A549 treated with CpdA at 1 μM for 4 hours (cell line): ENCODE measurements at places on chromosomes 11 and 22. TPM values are rescaled to one million over a fixed set of nuclear protein-coding genes. Genes with fewer than 3 reads are reported as not detected.

PLCB3 gene
- total RNA-seq = 16.6 to 24.0 TPM (median 21.3 TPM) in 5 replicates

SLC22A12 gene
- not detected in 5 replicates for total RNA-seq

ALX4 gene
- 4.7 to 6.7 TPM (median 6.0 TPM) in 5 replicates for total RNA-seq

SAA4 gene
- total RNA-seq = not detected in 5 replicates

INS gene
- not detected in 5 replicates for total RNA-seq

CAVIN3 gene
- 24.9 to 33.9 TPM (median 27.9 TPM) in 5 replicates for total RNA-seq

LPXN gene
- 2.5 to 3.8 TPM (median 3.3 TPM) in 5 replicates for total RNA-seq

IL17REL gene
- total RNA-seq = not detected in 5 replicates

UPK3A gene
- not detected in 5 replicates for total RNA-seq

KIF18A gene
- 13.5 to 20.7 TPM (median 15.2 TPM) in 5 replicates for total RNA-seq

HIPK3 gene
- total RNA-seq = 14.1 to 18.6 TPM (median 15.6 TPM) in 5 replicates

IFT27 gene
- total RNA-seq = 13.9 to 25.6 TPM (median 24.1 TPM) in 5 replicates

SCGB1C1 gene
- total RNA-seq = not detected in 5 replicates

FUT4 gene
- total RNA-seq = 2.1 to 3.0 TPM (median 2.5 TPM) in 5 replicates

ART1 gene
- not detected in 5 replicates for total RNA-seq

VWA5A gene
- total RNA-seq = 0.22 to 0.37 TPM (median 0.30 TPM) in 5 replicates

PRAME gene
- 97.3 to 113 TPM (median 108 TPM) in 5 replicates for total RNA-seq

KCNJ11 gene
- 0.16 to 0.60 TPM (median 0.32 TPM) in 5 replicates for total RNA-seq

GSTT2B gene
- 0.28 to 0.48 TPM (median 0.40 TPM) in 4 of 5 replicates, not detected in the other for total RNA-seq

ESAM gene
- total RNA-seq = 7.5 to 12.4 TPM (median 10.6 TPM) in 5 replicates

LRRC4C gene
- total RNA-seq = not detected in 5 replicates

GDPD4 gene
- total RNA-seq = not detected in 5 replicates

OR5B21 gene
- total RNA-seq = not detected in 5 replicates

CTTN gene
- total RNA-seq = 209 to 237 TPM (median 220 TPM) in 5 replicates

GLYATL1 gene
- 0.19 to 0.28 TPM in 2 of 5 replicates, not detected in the others for total RNA-seq

GAB4 gene
- total RNA-seq = not detected in 5 replicates

JRKL gene
- total RNA-seq = 4.0 to 6.8 TPM (median 5.2 TPM) in 5 replicates

SLC22A8 gene
- not detected in 5 replicates for total RNA-seq

CRYBA4 gene
- total RNA-seq = not detected in 5 replicates

TUBGCP6 gene
- 7.2 to 13.0 TPM (median 9.8 TPM) in 5 replicates for total RNA-seq

NPAS4 gene
- total RNA-seq = not detected in 5 replicates

CLDN5 gene
- not detected in 5 replicates for total RNA-seq

SYCE3 gene
- total RNA-seq = 0.25 to 0.75 TPM (median 0.46 TPM) in 3 of 5 replicates, not detected in the others

CDPF1 gene
- total RNA-seq = 8.7 to 11.5 TPM (median 10.3 TPM) in 5 replicates

LRRN4CL gene
- 0.08 to 0.12 TPM (median 0.10 TPM) in 3 of 5 replicates, not detected in the others for total RNA-seq

XKR3 gene
- total RNA-seq = not detected in 5 replicates
